ENCODE measurements at places on chromosomes 6 and 20. TPM values are rescaled to one million over a fixed set of nuclear protein-coding genes. Genes with fewer than 3 reads are reported as not detected.

The ZSCAN31 gene
- polyA plus RNA-seq, result 1.2 TPM

The SNPH gene
- polyA plus RNA-seq, result 0.98 TPM

The GRM1 gene
- polyA plus RNA-seq, result 0.15 TPM

The HEY2 gene
- 12.6 TPM for polyA plus RNA-seq

The BPIFB4 gene
- not detected for polyA plus RNA-seq

The SRXN1 gene
- polyA plus RNA-seq, result 12.2 TPM

The BEND3 gene
- 26.2 TPM for polyA plus RNA-seq

The ULBP1 gene
- polyA plus RNA-seq, result 0.32 TPM

The SNAI1 gene
- polyA plus RNA-seq, result 10.6 TPM

The CCN6 gene
- polyA plus RNA-seq, result not detected

The RTF2 gene
- polyA plus RNA-seq, result 33.9 TPM

The C20orf141 gene
- not detected for polyA plus RNA-seq

The PAQR8 gene
- 9.7 TPM for polyA plus RNA-seq

The GZF1 gene
- 16.2 TPM for polyA plus RNA-seq

The SLC22A3 gene
- 1.0 TPM for polyA plus RNA-seq

The C6orf52 gene
- polyA plus RNA-seq, result 3.1 TPM

Measured in H1 (cell line).